Stimulated activated CD8-positive, alpha-beta memory T cell treated with anti-CD3 and anti-CD28 coated beads, Interleukin-15, amount 100 ng/mL, for 4 hours (primary cell): ENCODE measurements at places on chromosomes 6 and 20.

DNA sequence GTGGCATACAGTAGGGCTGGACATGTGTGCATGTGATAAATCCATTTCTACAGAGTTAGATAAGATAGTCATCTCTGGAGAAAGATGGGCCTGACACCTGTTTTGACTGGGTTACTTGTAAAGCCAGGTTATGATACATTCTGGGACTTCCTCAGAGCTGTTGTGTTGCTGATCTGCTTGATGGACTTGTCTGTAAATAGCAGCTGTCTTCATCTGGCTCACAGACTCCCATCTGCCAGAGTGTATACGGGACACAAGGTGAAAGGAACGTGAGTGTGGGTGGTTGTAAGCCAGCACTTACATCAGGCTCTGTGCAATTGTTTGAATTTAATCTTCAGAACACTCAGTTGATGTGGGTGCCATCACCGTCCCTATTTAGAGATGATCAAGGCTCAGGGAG, 49.8 kb downstream of the ZDHHC14 start:
- DNase-seq: no peak

DNA sequence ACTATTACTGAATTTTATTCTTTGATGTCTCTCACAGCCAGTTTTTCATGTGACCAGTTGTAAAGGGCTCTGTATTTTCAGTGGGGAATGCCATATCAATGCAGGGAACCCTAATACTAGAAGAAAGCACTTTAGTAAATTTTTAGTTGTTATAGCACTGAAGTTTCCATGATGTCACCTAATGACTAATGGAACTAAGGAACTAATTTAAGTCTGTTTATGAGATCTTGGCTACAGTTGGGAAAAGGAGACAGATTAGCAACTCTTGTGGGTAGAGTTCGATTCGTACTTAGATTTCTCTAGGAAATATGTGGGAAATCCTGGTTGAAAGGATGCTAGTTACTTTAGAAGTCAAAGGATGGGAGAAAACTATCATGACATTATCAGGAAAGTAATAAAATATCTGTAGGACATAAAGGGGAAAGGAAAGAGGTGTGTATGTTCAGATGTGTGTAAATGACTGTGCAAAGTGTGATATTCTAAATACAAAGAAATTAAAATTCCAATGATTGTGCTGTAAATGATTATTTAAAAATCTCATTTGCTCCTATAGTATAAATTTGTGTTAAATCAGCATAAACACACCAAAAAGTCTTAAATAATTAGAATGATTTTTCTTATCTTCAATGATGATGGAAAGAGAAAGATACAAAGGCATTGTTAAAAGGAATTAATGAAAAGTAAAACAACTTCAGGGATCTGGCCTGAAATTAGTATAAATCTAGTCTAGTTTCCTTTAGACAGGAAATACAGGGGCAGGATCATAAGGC, 103.4 kb downstream of the LRRC1 start:
- DNase-seq: no peak

DNA sequence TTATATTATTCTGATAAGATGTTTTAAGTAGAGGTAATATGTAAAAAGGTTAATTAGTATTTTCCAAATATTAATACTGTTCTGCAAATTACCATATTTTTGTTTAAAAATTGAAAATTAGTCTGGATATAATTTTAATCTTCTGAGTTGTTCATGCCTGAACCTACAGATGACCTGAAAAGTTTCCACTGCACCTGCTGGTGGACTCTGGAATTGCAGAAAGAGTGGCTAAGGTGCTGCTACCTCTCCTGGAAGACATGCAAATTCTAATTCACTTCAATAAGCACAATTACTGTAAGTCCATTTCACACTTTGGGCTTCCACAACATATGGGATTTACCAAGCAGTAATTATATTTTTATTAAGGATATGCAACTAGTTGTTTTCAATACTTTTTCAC, 77.7 kb upstream of the OLIG3 start:
- DNase-seq: no peak

DNA sequence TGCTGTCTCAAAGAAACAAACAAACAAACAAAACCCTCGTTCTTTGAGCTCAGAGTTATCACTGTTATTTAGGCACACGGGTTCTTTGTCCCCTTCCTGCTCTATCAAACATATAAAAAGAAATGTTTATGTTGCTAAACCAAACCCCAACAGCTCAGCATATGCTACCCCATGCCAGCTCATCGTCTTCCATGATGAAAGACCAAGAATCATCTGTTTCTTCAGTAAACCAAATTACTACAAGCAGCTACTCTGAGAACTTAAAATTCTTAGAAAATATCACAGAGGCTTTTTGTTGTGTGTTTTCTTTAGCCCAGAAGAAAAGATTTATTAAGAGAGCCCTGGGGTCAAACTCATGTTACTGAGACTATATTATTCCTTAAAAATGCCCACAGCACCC, 4.7 kb downstream of the TRERF1 start:
- no peak for DNase-seq

- no peak for DNase-seq
These were observed 36.2 kb upstream of the OGFRL1 start for GRCh38 chr6:71252410-71252809.

DNA sequence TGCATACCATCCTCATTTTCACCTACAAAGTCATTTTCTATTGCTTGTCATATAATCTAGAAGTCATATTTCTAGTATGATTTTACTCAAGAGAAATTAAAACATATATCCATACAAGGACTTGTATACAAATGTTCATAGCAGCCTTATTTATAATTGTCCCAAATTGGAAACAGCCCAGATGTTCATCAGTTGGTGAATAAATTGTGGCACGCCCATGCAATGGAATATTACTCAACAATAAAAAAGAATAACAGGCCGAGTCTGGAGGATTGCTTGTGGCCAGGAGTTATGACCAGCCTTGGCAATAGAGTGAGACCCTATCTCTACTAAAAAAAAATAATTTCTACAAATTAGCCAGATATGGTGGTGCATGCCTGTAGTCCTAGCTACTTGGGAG, 28.8 kb downstream of the C6orf163 start:
- no peak for DNase-seq

DNA sequence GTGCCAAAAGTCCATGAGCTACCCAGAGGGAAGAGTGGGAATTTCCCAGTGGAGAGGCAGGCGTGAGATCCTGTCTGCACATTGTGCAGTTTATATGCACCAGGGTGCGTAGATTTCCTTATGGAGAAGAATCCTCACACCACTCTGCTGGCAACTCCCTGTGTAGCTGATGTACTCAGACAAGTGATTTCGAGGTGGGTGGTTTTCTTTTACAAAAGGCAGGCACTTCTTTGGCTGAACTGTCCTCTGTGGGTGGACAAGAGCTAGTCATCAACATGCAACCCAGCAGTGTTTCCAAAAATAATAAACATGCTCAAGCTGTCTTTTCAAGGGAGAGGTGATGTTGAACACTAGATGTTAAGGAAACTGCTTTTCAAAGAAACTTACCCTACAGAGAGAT, 121.7 kb upstream of the NXT1 start:
- no peak for DNase-seq

GRCh38 chr6:71665931-71666330, 220.4 kb upstream of the RIMS1 start:
- DNase-seq: no peak

- DNase-seq: no peak
These were observed 16.3 kb downstream of the ZNF133 start for GRCh38 chr20:18304618-18305017.

- DNase-seq: no peak
These were observed 127.9 kb downstream of the COL19A1 start for GRCh38 chr6:69994251-69994650.

- DNase-seq: no peak
These were observed 179.5 kb downstream of the BTBD9 start for GRCh38 chr6:38460186-38460585.

DNA sequence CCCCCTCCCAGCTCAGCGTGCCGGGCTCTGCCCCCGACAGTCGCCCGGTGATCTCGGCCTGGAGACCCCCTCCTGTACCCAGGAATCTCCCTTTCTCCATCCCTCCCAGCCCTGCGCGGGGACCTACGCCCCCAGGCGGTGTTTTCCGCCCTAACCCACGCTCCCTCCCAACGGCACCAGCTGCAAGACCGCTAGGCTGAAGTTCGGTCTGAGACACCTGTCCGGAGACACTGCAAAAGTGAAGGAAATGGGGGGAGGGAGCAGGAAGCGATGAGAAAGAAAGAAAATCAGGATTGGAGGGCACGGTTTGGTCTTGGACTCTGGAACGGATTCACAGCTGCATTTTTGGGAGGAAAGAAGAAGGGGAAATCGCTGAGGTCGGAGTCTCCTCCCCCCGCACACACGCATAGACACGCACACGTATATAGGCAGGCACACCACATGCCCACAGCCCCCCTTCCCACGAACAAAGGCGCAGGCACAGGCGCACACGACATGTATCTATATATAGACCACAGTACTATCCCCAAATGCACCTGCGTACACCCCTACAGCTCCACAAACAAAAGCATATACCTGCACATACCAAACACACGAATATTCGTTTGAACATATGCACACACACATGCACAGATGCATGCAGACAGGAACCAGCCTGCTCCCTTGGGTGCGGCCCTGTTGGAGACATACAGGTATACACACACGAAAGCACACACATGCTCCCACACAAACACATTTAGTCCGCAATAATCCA, 1.0 kb downstream of the SLC32A1 start:
- no peak for DNase-seq

DNA sequence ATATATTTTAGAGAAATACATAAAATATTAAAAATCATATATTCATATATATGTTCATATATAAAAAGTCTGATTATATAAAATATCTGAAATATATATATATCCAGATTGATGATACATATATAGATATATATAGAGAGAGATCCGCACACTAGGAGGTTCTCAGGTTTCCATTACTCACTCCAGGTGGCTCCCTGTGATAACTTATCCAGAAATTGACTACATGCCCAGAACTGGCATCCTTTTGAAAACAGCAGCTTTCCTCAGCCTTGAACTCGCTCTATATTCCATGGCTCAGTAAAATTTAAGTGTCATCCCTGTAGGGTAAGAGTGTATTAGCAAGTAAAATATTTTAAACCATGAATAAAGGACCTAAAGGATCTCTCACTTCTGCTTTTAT, 206.8 kb downstream of the TINAG start:
- DNase-seq: no peak

DNA sequence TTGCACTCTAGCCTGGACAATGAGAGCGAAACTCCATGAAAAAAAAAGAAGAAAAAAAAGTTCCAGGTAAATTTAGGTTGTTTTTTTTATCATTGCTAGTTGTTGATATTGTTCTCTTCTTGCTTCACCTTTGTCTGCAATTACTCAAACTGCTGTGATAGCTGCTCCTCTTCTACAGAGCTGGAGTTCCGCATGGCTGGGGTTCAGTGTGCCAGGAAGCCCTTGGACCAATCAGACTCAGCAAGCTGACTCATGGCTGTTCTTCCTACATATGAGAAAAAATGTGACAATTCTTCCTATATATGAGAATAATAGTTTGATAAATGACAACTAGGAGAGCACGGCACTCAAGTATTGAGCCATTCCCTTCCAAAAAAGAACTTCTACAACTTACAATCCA, 28.4 kb downstream of the DPPA5 start:
- no peak for DNase-seq

- DNase-seq: no peak
These were observed 249.3 kb downstream of the PRKN start for GRCh38 chr6:162478192-162478671.

GRCh38 chr6:140811642-140812041, 1321.1 kb upstream of the GJE1 start:
- DNase-seq: no peak

DNA sequence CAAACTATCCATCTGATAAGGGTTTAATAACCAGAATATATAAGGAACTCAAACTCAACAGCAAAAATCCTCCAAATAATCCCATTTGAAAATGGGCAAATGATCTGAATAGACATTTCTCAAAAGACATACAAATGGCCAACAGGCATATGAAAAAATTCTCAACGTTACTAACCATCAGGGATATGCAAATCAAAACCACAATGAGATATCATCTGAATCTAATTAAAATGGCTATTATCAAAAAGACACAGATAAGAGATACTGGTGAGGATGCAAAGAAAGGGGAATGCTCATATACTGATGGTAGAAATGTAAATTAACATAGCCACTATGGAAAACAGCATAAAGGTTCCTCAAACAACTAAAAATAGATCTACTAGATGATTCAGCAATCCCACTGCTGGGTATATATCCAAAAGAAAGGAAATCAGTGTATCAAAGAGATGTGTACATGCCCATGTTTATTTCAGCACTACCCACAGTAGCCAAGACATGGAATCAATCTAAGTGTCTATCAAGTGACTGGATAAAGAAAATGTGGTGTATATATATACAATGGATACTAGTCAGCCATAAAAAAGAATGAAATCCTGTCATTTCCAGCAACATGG, 6.1 kb upstream of the BRD2 start:
- no peak for DNase-seq

DNA sequence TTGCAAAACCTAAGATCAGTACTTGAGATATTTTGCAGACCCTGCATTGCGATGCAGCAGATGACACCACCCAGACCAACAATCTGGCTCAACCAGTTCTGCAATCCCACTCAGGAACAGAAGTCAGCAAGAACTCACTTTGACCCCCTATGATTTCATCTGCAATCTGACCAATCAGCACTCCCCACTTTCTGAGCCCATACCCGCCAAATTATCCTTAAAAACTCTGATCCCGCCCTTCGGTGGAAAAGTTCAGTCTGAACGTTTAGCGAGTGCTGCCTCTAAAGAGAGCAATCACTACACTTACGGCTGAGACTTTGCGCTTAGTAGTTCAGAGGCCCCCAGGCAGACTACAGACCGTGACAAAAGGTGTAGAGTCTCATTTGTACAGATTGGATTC, 17.3 kb upstream of the KIAA1586 start:
- DNase-seq: no peak
